ENCODE measurements at places on chromosomes 12 and 14.

DNA sequence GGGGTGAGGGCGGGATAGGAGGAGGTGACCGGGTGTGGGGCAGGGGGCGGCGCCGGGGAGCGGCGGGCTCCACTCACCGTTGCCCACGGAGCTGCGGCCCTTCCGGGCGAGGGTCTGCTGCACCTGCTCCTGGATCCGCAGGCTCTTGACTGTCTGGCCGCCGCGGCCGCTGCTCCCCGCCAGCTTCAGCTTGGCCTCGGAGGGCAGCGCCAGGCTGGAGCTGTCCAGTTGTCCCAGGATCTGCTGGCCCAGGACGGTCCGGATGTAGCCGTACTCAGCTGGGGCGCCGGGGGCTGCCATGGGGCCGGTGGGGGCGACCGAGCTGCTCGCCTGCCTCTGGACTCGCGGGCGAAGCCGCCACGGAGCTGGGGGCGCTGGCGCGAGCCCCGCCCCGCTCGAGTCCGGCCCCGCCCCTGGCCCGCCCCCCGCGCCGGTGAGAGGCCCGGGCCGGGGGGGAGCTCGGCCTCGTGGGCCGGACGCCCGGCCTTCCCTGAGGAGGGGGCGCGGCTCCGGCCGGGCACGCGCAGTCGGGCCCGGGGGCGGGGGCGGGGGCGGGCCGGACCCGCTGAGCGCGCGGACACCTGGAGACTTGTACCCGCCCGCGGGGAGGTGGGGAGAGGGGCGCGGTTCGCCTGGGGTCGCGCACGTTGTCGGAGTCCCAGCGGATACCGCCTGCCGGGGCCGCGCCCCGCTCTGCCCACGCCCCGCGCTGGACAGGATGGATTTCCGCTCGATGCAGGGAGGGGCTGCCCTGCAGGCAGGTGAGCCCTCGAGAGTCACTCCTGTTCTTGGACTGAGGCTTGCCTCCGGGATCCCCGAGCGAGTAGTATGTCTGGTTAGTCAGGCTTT, at the start of gene PKP2:
PKP2 (minus strand) TSS at position 346 of the 849 bp plus-strand sequence; CDS start at position 300, 46 bp downstream.
- peak; percentile 59 for DNase-seq

DNA sequence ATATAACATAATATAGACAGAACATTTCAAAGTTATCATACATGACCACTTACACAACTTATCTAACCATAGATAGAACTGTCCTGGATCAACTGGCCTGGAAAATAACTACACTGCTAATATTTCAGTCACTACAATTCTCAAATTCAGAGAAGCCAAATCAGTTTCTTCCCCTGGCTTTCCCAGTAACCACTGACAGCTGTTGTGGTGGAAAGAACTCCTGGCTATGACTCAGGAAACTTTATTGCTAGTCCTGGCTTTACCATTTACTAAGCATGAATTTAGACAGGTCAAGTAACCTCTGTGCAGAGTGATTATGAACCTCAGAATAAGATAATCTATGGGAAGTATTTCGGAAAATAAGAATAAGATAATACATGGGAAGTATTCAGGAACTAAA, 244.9 kb upstream of the DIO2 start:
- DNase-seq = no peak

- no peak for DNase-seq
Measured at GRCh38 chr12:102390068-102390467, 90.3 kb downstream of the IGF1 start.

- DNase-seq = no peak
Measured at GRCh38 chr14:92464716-92465115, 48.9 kb upstream of the RIN3 start.

GRCh38 chr12:47574252-47575021, 131.4 kb downstream of the RPAP3 start:
- DNase-seq = no peak

DNA sequence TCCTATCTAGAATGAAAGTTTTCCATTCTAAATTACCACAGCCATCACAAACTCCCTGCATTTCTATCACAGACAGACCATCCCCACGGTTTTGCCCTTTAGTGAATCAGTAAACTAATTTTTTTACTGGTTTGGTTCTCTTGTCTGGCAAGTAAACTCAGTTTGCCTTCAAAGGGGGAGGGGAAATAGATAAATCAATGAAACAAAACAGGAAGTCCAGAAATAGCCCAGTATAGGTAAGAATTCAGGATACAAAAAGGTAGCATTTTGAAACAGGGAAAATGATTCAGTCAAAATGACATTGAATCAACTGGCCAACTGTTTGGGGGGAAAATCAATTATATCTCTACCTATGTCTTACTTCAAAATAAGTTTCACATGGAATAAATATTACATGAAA, 15.8 kb upstream of the BAZ1A start:
- DNase-seq = no peak

GRCh38 chr12:107645630-107646333, 39.8 kb upstream of the PWP1 start:
- no peak for DNase-seq

- no peak for DNase-seq
Measured at GRCh38 chr14:101235335-101236103, 325.8 kb upstream of the DIO3 start.

DNA sequence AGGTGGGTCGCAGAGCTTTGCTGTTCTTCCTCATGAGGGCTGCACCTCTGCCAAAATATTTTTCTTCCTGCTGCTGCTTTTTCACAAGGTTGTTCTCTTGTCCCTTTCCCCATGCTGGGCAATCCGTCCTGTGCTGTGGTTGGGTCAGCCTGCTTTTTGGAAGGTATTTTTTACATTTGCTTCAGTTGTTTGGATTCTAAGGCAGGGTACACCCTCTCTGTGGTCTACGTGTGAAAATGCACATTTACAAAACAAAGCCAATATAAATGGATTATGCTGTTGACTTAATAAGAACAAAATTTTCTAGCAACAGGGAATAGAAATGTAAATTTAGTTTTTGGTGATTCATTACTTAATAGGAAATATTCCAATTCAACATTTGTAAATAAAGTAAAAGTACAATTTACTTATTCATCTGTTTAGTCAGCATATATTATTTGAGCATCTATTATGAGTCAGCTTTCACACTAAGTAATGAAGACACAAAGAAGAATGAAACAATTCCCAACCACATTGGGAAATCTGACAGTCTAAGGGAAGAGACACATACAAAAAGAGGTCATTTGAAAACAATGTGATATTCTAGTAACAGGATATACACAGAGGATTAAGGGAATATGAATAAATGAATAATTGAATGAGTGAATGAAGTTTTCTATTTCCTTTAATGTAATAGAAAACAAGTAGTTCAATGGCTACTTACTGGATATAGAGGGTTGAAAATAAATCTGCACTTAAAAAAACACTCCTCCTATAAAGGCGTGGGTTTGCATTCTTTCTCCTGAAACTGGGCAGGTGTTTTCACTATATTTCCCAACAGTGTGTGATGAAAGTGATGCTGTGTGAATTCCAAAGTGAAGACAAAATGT, 94.6 kb upstream of the PRICKLE1 start:
- DNase-seq = no peak

DNA sequence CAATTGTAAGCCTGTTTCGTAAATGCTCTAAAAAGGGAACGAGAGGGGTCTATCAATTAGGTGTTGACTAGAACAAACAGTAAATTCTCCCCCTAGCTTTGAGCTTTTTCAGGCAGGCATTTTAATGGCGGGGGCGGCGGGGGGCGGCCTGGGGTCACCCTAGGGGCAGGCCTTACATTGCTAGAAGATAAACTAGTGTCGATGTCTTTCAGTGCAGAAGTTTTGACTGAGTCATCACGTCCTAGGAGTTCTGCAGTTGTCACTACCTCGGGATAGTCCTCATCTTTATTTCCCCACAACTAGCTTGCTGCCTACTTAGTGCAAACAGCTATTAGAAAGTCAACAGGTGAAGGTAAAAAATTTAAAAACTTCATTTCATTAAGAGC, 1.6 kb downstream of the ATP6V1D start:
- no peak for DNase-seq

DNA sequence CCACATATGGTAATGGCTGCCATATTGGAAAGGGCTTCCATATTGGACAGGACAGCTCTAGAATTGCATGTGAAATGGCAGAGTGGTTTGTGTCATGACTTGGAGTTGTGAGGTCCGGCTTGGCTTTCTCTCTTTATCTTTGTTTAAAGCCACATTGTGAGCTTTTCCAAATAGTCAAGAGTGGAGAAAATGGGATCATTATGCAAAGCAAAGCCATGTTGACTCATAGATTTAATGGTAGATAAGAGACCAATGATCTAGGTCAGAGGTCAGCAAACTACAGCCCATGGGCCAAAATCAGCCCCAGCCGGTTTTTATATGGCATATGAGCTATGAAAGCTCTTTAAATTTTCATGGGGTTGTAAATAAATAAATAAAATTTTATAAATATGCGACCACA, 449.1 kb downstream of the BCL11B start:
- no peak for DNase-seq

DNA sequence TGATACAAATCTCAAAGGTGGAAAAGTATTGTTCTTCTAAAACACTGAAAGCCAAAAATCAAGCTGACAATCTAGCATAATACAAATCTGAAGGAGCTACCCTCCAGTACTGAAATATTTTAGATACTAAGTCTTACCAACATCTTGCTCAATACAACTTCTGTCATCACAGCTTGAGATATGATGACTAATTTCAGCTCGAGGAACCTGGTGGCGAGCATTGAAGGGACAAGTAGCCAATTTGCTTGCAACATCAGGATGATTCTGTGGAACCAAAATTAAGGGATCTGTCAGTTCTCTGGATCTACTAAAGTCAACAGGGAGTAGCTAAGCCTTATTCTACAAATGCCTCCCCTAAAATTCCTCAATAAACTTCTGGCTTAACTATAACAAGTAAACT, 10.4 kb downstream of the GTSF1 start:
- no peak for DNase-seq

DNA sequence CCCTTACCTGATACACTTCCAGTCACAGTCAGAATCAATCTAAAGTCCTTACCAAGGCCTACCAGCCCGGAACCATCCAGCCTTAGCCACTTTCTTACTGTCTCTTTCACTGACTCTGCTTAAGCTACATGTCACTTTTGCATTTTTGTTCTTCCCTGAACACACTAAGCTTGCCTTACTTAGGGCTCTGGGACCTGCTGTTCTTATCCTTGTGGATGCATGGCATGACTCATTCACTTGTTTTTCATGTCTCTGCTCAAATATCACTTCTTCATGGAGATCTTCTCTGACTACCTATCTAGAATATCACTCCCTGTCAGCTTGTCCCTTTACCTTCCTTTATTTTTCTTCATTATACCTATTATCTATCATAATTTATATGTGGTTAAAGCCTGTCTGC, 65.6 kb upstream of the ZDHHC17 start:
- no peak for DNase-seq

GRCh38 chr14:101972126-101972866, 7.9 kb downstream of the DYNC1H1 start:
- peak; percentile 33 for DNase-seq

GRCh38 chr14:34359420-34360117, 102.5 kb downstream of the SPTSSA start:
- DNase-seq = no peak

GRCh38 chr14:85333841-85334240, 196.1 kb upstream of the FLRT2 start:
- no peak for DNase-seq

DNA sequence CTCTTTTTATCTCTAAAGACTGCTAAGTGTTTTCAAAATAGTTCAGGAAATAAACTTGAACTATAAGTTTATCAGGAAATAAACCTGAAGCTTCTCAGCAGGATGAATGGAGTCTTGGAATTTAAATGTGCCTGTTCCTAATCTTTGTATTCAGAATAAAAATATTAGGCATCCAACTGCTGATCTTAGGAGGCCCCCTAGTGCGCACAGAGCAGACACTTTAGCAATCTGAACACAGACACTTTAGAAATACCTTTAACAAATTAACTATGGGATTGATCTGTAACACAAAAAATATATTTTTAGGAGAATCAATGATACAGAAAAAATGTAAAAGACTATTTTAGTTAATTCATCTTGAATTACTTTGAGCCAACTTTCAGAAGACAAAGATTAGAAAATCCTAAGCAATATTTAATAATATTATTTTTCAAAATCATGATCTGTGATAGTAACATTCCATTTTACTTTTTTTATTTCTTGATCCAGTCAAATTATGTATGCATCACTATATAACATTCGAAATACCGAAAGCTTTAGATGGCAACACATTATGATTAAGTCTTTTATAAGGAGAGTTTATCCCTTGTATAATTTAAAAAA, 80.9 kb downstream of the SLC41A2 start:
- DNase-seq = no peak

- no peak for DNase-seq
Measured at GRCh38 chr12:2335109-2335508, 282.3 kb downstream of the CACNA1C start.

DNA sequence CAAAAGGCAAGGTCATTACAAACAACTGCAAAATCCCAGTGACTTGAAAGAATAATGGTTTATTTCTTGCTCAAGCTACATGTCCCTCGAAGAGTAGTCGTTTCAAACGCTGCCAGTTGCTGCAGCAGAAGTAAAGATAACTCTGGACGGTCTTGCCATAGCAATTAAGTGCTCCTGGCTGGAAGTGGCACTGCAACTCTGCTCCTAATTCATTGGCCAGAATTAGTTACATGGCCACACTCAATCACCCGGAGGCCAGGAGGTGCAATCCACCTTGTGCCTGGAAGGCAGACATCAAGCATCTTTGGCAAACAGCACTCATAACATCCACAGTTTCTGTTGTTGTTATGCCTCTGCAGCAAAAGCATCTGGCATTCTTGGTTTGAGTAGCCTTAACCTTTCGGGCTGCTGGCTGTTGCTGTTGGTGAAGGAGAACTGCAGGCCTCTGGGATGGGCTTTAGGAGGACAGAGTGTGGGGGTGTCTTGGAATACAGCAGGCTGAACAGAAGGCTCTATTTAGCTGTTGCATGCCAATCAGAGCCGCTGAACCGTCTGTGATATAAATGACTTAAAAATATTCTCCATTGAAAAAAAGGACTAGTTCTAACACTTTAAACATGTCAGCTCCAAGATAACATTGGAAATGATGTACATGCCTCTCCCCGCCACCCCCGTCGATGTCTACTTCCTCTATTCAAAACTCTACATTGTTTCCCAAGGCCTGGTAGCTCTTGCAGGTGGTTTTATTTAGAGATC, 123.5 kb upstream of the DYRK2 start:
- DNase-seq = no peak

DNA sequence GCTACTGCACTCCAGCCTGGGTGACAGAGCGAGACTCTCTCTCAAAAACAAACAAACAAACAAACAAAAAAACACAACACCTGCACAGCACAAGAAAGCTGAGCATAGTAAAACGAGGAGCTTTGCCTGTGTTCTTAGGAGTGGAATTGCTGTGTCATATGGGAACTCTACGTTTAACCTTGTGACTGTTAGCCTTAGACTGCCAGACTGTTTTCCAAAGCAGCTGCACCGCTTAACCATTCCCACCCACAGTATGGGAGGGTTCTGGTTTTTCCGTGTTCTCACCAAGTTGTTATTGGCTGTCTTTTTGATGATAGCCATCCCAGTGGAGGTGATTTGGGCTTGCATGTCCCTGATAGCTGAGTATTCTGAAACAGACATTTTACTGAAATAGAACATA, 9.2 kb downstream of the WNT5B start:
- DNase-seq = no peak

DNA sequence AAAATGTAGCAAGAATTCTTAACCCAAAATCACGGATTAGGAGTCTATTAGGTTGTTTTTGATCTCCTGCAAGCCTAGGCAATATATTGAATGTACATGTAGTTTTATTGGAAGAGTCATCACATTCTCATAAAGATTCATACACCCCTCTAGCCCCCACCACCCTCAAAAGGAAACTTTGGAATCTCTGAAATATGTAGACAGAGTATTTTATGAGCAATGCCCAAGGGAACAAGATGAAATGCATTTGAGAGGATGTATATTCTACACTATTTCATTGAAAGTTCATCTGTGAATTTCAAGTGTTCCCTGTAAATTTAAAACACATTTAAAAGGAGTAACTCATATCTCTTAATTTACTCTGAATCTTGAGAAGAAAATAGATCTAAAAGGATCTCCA, 103.7 kb downstream of the SYT1 start:
- no peak for DNase-seq
